ENCODE measurements at places on chromosomes 2 and 18.

- no peak for DNase-seq
Measured at GRCh38 chr2:26979741-26980140, 9.3 kb downstream of the MAPRE3 start.

DNA sequence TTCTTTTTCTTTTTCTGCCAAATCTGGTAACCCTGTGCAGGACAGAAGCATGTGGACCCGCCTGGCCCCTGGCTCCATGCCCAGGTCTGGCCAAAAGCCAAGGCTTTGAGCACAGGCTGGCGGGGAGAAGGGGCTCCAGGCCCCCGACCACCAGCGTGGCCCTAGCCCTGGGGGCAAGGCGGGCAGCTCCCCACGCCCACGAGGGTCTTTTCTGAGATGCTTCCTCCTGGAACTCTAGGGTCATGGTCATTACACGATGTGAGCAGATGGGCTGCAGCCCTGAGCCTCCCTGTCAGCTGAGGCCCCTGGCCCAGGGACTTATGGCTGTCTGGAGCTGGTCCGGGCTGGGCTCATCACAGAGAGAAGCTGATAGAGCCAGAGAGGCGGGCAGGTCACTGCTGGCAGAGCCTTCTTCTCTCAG lies 5.7 kb upstream of the OTOS start:
- no peak for DNase-seq

- DNase-seq = no peak
Measured at GRCh38 chr2:46535896-46536295, 56.5 kb downstream of the TMEM247 start.

DNA sequence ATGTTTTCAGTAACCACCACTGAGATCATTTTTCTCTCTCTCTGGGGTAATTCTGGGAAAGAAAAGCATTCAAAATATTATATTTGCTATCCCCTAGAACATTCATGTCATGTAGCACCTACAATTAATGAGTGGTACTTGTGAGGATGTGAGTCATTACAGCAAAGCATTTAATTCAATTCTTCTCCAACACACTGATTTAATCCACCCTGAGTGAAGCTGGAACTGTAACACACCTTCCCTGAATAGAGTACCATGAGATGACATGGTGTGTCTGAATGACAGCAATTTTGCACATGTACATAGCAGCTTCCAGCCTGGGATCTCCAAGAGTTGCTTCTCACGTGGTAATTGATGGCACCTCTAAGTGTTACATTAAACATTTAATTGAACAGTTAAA lies 207.1 kb upstream of the SLC14A2 start:
- DNase-seq = no peak

GRCh38 chr18:8631265-8631664 lies 22.0 kb downstream of the RAB12 start:
- DNase-seq = no peak

- peak; percentile 24 for DNase-seq
Measured at GRCh38 chr18:26335156-26335555, 108.9 kb downstream of the TAF4B start.

DNA sequence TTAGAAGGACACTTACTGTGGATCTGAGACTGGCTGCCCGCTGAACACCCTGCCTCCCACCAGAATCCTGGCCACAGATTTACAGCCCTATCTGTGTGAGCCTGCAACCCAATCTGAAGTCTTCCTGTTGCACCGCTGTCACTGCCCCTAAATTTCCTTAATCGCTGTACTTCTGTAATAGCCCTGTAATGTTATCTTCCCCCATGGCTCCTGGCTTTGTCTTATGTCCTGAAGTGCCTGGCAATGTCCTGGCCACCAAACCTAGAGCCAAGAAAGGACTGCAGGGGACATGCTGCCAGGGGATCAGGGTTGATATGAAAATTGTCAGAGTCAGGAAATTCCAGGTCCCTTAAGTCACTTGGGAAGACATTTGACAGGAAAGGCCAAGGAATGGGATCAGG lies 52.7 kb downstream of the FHOD3 start:
- DNase-seq = no peak

- DNase-seq = no peak
Measured at GRCh38 chr18:52312346-52312745, 27.7 kb upstream of the DCC start.

DNA sequence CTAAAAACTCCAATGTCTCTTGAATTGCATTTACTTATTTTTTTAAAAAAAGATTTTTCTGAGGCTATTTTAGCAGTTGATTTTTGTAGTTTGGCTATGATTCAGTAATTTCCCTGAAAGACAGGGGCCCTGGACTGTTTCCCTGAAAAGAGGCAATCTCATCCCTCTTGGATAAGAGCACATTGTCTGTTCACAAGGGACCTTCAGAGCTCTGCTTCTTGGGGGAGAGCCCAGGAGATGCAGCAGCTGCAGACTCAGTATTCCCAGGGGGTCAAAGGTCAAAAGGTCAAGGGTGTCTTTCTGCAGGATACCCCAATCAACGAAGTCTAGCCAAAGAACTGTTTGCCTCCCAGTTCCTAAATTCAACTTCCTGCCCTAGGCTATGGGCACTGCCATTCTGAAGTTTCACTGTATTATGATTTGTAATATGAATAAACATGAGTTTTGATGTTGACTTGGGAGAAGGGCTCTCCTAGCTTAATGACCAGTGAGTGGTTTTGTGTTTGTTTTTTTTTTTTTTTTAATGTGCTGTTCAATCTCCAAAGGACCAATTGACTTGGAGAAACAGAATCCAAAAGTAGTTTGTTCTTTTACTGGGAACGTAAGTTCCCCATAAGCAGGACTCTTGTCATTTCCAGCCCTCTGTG lies 157.0 kb upstream of the SERPINE2 start:
- DNase-seq = no peak

Measured in foreskin fibroblast (primary cell).